Lower leg skin (tissue), 4 donors: ENCODE measurements at places on chromosomes 5 and 9. TPM values are rescaled to one million over a fixed set of nuclear protein-coding genes. Genes with fewer than 3 reads are reported as not detected.

DNA sequence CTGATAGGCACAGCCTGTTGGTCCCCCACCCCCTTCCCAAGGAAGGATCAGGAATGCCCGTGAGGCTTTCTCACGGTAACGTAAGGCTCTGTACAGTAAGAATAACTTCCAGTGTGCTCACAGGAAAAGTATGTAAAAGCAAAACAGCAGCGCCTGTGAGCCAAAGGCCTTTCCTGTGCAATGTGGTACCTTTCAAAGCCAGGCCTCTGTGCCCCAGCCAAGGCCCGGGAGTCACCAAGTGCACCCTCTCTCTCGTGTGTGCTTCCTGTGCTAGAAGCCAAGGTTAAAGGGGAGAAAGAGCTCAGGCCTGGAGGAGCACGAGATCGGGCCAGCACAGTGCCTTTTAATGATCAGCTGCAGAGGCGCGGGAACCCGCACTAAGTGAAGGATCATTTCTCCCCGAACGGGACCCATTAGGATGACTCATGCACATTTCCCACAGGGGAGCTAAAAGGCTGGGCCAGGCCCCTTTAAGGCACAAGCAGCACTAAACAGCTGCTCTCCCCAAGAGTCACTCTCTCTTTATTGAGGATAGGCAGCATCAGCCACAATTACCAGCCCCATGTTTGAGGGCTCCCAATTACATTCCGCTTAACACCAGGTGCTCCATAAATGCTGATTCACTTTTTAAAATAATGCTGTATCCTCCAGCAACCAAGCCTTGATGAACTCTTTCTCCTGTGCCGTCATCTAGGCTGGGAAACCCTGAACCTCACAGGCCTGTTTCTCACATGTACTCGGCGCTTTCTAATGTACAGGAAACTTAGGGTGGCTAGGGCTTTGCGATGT is 42.8 kb downstream of the SHB start:
- DNase-seq = no peak

DNA sequence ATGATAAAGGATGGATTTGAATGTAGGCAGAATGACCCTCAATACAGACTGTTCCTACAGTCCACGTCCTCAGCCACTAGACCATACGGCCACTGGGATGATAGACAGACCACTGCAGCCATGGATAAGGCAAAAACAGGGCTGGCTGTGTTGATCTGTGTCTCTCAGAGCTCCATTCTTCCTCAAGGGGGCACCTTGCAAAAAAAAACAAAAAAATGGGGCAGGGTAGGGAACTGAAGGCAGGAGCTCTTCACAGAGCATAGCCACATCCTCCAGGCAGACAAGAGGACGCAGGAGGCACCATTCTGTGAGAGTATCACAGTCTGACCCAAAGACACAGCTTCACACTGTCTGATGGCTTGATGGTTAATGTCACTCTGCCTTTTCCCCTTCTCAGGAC is 61.2 kb upstream of the GABRP start:
- no peak for DNase-seq

DNA sequence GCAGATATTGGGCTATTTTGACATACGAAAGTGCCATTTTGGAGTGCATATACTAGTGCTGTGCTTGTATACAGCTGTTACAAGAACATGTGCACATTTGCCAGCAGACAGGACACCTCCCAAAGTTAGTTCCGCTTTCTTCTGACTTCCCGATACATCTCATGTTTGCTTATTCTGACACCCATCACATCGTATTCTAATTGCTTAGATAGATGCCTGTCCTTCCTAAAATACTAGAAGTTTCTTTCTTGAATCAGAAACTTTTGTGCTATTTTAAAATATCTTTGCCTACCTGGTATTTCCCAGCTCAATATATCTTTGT is 177.8 kb downstream of the TTLL11 start:
- no peak for DNase-seq

Gene ADAMTS2
- total RNA-seq = 2.3 TPM
